Femur (tissue), 1 donor: ENCODE measurements at places on chromosomes 16 and 17.
A peak's percentile ranks its signal among the peaks of the same experiment; 100 is the strongest.

DNA sequence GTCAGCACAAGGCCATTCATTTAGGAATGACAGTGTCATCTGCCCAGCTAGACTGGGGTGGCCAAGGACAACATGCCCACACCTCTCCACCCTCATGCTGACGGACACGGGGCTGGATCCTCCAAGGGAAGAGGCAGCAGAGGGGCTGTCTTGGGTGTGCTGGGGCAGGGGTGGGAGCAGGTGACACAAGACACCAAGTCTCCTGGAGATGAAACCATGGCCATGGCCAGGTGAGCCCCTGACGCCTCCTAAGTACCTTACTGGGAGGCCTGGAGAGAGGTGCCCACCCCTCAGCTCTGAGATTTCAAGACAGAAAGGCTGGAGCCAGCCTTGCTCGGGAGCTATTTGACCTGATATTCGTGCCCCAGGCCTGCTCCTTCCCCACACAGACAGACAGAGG is 9.0 kb upstream of the RASD1 start:
- DNase-seq = no peak

- no peak for DNase-seq
Observed at GRCh38 chr17:42684929-42685556, 2.7 kb downstream of the CNTNAP1 start.

GRCh38 chr16:74577882-74578366 is 29.0 kb downstream of the GLG1 start:
- no peak for DNase-seq

GRCh38 chr17:64081802-64082799 is 47.8 kb downstream of the ERN1 start:
- DNase-seq = no peak

DNA sequence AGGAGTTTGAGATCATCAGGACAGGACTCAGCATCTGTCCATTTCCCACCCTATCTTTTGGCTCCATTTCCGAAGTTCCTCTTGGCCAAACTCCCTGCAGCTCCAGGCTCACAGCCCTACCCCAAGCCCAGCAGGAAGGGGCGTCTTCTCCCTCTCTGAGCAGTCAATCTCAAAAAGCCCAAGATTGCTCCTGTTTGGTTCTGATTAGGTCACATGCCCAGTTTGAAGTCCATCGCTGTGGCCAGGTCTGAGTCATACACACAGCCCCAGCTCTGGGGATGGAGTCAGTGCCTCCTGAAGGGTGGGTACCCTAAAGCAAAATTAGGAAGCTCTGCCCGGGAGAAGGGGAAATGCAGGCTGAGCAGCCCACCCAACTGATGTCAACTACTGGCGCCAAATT is 23.9 kb downstream of the SNX20 start:
- no peak for DNase-seq

GRCh38 chr16:87165151-87165550 is 152.0 kb downstream of the C16orf95 start:
- DNase-seq = no peak

GRCh38 chr17:66978514-66979061 is 14.1 kb downstream of the CACNG4 start:
- DNase-seq = no peak

GRCh38 chr16:73011926-73012325 is 36.0 kb downstream of the ZFHX3 start:
- no peak for DNase-seq

- no peak for DNase-seq
Observed at GRCh38 chr16:70754851-70755600, 45.9 kb downstream of the VAC14 start.

- peak; percentile 91 for DNase-seq
Observed at GRCh38 chr17:43645765-43646481, 15.8 kb downstream of the MEOX1 start.

GRCh38 chr16:3101018-3101840 is 2.1 kb upstream of the ZSCAN10 start:
- DNase-seq = no peak

DNA sequence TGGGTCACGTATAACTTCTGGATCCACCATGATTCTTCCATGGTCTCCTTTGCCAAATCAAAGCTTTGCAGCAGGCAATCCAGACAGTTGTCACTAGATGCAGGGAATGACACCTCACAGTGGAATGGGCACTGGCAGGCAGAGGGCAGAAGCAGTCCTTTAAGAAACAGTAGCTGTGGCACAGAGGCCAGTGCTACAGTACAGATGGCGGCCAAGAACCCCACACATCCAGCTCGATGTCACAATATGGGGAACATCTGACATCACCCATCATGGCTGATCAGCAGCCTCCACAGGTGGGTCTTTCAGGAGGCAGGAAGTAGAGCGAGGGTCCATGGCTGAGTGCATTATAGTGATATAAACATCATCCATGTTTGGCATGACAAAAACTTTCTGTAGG is 18.8 kb upstream of the ERN1 start:
- no peak for DNase-seq

- no peak for DNase-seq
Observed at GRCh38 chr17:42027961-42028790, 8.3 kb downstream of the NKIRAS2 start.

DNA sequence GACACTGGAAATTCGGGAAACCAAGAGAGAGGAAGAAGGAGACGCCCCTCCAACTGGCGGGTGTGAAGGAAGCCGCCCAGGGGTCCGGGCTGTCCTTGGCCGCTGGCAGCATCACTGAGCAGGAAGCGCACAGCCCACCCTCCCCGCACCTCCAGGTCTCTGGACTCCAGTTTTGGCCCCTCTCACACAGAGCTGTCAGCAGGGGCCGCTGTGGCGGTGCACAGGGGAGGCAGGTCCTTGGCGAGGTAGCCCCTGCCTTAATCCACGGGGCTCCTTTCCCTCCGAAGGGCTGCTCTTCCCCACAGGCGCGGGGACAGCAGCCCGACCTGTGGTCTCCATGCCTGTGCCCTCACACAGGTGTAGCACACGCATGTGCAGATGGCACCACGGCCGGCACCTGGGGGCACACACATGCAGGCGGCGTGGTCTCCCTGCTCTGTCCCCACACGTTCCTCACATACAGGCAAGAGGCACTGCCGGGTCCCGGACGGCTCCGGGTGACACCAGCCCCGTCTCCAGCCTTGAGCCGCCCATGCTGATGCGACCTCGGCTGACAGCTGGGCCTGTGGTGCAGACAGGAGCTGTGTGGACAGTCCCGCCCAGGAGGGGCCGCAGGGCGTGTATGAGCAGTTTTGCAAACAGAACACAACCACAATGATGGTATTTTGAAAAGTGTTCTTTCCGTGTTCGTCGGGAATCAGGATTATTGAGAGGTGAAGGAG is 26.6 kb upstream of the CHMP6 start:
- no peak for DNase-seq

DNA sequence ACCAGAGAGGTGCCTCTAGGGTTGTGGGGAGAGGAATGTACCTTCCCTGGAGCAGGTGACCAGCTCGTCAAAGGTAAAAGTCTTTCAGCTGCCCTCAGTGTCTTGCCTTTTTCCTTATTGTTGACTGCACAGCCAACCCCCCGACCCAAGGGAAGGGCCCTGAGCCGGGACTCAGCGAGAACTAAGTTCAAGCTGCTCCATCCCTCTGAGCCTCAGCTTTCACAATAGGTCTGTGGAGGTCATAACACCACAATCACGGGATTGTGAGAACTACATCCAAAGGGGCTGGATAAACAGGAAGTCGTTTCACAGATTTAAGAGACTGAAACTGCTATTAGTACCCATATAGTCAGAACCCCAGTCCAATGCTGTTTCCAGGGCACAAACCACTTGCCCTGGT is 2.6 kb upstream of the KRT36 start:
- no peak for DNase-seq

DNA sequence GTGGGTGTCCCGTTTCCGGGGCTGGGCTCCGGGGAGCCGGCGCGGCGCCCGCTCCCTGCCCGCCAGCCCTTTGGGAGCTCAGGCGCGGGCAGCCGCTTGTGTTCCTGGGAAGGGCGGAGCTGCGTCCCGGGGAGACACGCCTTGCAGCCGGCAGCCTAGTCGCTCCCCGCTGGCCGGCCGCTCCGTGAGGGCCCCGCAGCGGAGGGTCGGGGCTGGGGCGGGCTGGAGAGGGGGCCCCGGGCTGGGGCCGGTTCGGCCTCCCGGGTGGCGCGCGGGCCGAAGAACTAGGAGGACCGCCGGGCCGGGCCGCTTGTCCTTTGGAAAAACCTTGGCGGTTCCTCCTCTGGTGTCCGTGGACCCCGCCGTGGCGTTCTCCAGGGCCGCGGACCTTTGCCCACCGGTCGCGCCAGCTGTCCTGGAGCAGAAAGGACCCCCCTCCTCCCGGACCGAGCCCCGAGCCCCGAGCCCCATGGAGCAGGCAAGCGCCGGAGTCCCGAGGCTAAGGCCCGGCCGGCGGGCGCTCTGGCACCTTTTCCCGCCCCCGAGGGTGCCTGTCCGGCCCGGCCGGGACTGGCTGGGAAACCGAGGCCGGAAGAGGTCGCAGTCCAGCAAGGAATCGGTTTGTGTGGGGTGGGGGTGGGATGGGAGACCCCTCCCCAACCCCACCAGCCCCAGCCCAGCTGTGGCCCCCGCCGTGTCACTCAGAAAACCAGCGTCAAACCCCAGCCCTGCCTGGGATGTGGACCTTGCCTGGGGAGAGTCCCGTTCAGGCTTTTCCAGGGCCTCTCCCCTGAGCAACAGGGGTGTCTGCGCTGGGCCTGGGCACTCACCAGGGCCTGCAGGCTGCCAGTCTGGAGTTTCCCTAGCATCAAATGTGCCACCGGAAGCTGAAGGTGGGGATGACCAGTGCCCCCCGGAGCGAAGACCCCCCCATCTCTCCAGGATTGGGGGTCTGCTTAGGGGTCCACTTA is 6.8 kb upstream of the TBC1D3B start:
- peak; percentile 29 for DNase-seq

DNA sequence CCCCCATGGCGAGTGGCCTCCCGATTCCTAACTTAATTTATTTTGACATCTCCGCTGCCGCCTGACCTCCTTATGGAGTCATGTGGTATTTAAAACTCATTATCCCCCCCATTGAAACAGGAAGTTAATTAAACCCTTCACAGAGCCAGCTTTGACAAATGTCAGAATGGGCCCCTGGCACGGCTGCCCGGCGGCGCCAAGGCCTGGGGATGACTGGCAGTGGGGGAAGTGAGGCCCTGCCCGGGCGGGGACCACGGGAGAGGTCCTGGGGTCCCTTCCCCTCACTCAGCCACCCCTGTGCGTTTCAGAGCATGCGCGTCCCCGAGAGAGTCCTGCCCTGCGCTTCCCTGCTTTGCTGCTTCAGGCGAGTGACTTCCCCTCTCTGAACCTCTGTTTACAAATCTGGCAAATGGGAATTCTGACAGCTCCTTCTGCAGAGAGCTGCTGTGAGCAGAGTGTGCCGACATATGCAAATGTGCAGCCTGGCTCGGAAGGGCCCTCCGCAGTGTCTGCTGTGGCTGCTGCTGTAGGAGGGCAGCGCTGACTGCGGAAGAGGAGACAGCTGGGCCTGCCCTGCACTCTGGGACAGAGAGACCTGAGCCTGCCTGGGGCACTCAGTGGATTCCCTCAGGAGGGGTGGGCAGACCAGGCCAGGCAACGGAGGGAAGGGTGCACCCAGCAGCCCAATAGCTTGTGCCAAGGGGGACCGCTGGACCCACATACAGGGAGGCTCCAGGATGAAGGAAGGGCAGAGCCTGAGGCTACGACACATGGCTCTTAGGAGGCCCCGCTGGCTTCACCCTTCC is 4.4 kb upstream of the ZFPM1 start:
- no peak for DNase-seq

DNA sequence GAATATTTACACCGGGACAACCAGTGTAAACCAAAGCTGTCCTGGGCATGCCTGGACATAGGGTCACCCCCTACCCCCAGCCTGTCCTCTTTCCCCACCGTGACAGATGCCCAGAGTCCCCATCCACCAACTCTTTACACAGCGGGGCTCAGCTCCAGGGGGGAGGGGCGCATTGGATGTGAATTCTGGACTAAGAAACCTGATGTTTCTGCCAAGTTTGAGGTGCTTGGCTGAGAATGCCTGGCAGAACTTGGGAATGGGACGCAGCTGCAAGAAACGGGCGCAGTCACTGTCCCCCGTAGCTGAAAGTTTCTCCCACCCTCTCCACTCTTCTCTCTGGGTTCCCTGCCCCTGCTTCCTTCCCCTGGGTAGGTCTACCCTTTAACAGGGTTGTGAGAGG is 68.0 kb upstream of the CDC42EP4 start:
- DNase-seq = no peak

DNA sequence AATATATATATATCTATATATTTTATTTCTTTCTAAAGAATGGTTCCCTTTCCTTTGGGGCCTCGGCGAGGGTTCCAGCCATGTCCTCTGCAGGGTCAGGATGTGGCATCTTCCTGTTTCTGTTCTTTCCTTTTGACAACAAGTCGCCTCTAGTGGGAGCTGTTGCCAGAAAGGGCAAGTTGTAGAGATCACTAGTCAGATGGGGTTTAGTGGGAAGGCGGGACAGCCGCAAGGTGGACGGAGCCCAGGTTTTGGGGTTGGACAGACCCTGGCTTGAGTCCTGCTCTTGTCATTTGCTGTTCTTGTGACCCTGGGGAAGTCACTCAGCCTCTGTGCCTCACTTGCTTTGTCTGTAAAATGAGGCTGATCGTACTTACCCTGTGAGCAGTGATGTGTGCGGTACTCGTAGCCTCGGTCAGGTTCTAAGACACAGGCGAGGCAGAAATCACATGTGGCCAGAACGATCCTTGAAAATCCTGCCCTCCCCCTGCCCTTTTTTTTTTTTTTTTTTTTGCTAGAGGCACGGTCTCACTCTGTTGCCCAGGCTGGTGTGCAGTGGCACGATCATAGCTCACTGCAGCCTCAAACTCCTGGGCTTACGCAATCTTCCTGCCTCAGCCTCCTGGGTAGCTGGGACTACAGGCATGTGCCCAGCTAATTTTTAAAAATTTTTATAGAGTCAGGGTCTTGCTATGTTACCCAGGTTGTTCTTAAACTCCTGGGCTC is 80.1 kb downstream of the ABCC6 start:
- DNase-seq = no peak

- no peak for DNase-seq
Observed at GRCh38 chr17:56499799-56500388, 93.6 kb upstream of the NOG start.

- DNase-seq = no peak
Observed at GRCh38 chr17:13263746-13264145, 245.9 kb upstream of the ELAC2 start.

- no peak for DNase-seq
Observed at GRCh38 chr16:51093726-51094280, 57.3 kb downstream of the SALL1 start.
